ENCODE measurements at places on chromosomes 3 and 15. TPM values are rescaled to one million over a fixed set of nuclear protein-coding genes. Genes with fewer than 3 reads are reported as not detected.

TMEM212 gene
- not detected for polyA plus RNA-seq

HCN4 gene
- not detected for polyA plus RNA-seq

DNA sequence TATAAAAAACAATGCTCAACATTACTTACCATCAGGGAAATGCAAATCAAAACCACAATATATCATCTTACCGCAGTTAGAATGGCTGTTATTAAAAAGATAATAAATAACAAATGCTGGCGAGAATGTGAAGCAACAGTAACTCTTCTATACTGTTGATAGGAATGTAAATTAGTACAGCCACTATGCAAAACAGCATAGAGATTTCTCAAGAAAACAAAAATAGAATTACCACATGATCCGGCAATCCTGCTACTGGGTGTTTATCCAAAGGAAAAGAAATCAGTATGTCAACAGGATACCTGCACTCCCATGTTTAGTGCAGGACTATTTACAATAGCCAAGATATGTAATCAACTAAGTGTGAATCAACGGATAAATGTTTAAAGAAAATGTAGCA, 48.1 kb downstream of the ADAM10 start:
- H3K4me1 ChIP-seq: peaks cover 18% of the 10 kb centered on the region
- H3K36me3 ChIP-seq: no peaks in the 10 kb centered on the region
- no peaks in the 10 kb centered on the region for H3K27me3 ChIP-seq
- no peak for DNase-seq
- H3K27ac ChIP-seq: no peak overlapping the region

DNA sequence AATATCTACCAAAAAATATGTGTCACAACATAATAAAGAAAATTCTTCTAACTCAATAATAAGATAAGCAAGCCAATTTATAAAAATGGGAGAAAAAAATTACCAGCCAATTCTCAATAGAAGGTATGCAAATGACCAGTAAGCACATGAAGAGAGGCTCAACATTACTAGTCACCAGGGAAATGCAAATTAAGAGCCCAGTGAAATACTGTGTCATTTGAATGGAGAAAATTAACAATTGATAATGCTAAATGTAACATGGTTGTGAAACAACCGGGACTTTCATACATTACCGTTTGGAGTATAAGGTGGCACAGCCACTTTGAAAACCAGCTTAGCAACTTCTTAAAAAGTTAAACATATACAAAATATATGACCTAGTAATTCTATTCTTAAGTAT, 460.7 kb downstream of the IGSF11 start:
- H3K36me3 ChIP-seq: no peaks in the 10 kb centered on the region
- no peaks in the 10 kb centered on the region for H3K27me3 ChIP-seq
- DNase-seq: no peak
- H3K4me3 ChIP-seq: no peak overlapping the region
- H3K4me1 ChIP-seq: no peaks in the 10 kb centered on the region
- H3K27ac ChIP-seq: no peak overlapping the region

DNA sequence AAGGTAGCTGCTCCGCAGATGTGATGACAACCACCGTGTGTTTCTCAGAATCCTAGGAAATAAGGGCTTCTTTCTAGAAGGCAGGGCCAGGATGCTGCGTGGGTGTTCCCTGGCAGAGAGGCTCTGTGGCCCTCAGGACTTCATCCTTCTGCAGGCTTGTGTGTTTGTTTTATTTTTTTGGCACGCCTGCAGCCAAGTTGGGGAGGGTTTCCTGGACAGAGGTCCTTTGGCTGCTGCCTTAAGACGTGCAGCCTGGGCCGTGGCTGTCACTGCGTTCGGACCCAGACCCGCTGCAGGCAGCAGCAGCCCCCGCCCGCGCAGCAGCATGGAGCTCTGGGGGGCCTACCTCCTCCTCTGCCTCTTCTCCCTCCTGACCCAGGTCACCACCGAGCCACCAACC, at the start of gene CLEC3B:
Gene CLEC3B (plus strand): TSS at position 266 of the 400 bp plus-strand sequence. CDS start 60 bp downstream, at position 326.
- H3K4me1 ChIP-seq: peaks cover 3% of the 10 kb centered on the region
- DNase-seq: no peak
- H3K36me3 ChIP-seq: no peaks in the 10 kb centered on the region
- no peak within 1 kb of the TSS for H3K4me3 ChIP-seq
- H3K27ac ChIP-seq: no peak within 1 kb of the TSS
- H3K27me3 ChIP-seq: peaks cover 6% of the 10 kb centered on the region
